ENCODE measurements at places on chromosomes 11 and 22.

DNA sequence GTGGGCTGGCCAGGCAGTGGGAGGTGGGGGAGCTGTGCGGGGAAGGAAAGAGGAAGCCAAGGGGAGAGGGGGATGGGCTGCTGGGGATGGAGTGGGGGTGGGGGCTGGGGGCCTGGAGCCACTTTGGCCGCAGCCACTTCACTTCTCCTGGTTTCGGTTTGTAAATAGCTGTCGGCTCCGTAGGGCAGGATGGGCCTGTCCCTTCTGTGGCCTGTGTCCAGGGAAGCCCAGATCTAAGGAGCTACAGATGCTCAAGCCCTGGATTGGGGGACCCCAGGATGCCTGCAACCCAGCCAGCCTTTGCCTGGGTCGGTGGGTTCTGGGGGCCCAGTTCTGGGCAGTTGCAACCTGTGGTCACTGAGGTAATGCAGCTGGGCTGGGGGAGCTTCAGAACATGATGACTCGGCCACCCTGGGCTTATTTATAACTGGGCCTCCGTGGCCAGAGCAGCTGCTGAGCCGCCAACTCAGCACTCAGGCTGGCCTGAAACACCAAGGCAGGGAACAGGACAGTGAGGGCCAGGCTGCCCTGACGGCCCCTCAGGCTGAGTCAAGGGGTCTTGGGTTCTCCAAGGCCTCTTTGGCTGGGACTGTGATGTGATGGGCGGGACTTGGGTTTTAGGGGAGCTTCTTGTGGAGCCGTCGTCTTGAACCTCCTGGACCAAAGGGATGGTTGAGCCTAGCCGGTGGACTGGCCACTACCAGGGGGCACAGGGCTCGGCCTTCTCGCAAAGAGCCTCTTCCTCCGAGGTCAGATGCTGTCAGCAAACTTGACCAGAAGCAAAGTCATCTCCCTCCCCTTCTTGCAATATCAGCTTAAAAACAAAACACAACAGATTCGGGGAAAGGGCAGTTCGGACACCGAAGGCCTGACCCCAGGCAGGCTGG is 15.0 kb upstream of the SLC39A13 start:
- DNase-seq: no peak

DNA sequence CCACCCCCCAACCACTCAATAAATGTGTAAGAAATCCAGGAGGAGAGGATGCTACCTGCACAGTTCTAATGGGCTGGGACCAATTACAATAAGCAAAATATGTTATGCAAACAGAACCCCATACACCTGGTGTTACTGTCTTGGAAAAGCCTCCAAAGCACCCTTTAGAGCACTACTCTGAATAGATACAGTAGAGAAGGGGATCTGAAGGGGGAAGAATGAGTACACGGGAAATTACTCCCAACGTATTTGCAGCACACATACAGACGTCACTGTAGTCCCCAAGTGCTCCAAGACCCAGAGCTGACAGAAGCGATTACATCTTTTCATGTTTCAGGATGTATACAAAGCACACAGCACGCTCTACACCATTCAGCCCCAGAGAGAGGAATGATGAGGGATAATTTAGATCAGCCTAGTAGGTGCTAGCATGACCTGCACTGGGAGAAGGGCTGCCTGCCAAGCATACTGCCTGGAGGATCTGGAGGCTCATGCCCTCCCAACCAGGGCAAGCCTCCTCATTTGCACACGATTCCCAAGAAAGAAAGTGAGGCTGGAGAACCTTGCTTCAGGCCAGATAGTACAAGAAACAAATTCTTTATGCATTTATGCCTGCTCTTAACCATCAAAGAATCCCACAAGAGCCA is 63.8 kb downstream of the AMBRA1 start:
- no peak for DNase-seq

GRCh38 chr22:41507330-41508063 is 36.8 kb downstream of the POLR3H start:
- DNase-seq: no peak

DNA sequence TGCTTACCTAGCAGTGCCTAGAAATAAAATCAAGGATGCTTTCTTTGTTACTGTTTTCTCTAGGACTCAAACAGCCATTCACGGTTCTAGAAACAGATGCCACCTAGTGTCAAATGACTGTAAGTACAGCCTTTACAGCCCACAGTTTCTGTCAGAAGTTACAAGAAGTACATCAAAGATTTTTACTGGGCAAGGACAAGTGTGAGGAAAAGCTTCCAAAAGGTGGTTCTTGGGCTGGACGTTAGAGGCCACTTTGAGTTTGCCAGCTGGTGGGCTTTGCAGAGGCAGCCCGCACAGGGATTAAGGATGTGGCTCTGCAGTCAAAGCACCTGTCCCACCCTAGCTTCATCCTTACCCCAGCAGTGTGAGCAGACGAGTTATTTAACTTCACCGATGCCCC is 6.9 kb downstream of the KMT5B start:
- DNase-seq: peak; percentile 40

- no peak for DNase-seq
These were observed 74.8 kb downstream of the BDNF start for GRCh38 chr11:27625347-27625912.

- DNase-seq: no peak
These were observed 59.7 kb downstream of the SPON1 start for GRCh38 chr11:14022251-14022650.

- no peak for DNase-seq
These were observed 933 bp downstream of the BRSK2 start for GRCh38 chr11:1390569-1391164.

DNA sequence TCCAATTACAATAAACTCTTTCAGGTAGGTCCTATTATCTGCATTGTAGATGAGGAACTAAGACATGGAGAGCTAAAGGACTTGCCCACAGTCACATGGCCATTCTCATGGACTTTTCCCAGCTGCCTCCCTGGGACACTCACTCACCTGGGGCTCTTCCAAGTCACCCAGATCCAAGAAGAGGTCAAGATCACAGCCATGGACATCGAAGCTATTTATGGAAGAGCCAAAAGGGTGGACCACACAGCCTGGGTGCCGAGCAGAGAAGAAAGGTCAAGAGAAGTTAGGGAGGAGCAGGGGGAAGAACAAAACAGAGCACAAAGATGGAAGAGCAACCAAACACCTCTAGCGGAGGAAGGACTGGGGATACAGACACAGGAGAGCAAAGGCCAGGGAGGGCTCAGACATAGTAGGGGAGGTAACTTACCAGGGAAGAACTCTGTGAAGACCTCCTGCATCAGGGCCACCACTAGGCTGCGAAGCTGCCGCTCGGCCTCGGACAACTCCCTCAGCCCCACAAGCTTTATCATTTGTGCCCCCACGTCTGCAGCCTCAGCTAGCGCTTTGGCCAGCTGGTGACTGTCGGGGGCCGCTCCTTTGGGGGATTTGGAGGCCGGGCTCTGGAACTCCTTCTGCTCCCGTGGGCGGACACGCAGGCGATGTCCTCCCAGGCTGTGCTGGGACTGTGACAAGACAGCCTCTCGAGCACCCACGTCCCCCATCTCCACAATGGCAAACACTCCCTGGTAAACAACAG is 7.4 kb upstream of the EEF1G start:
- DNase-seq: no peak

GRCh38 chr11:97948793-97949192 is 1072.0 kb upstream of the CNTN5 start:
- DNase-seq: no peak

DNA sequence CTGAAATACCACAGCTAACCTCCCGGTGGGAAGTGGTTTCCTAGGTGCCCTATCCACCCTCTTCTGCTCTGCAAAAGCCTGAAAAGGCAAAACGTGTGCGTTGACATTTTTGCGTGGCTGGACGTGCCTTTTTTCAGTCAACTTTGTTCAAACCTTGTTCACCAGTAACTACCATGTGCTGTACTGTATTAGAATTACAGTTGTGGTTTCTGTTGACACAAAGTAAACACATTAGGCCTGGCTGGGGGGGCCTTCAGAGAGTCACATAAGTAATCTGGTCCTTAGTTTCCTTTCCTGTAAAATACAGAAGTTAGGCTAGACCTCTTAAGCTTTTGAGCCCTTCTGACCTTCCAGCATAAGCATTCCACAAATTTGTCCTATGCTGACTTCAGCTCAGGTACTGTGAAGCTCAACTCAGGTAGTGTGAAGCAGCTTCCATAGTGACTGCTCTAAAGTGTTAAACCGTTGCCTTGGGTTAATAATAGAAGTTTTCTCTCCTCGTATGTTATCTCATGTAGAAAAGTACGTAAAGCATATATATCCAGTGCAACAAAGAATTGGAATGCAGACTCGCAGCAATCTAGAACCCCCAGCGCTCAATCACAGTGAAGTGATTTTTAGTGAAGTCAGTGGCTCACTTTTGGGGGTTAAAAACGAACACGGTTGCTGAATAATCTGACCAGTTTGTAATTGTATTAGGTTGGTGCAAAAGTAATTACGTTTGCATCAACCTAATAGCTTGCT is 1.8 kb downstream of the EWSR1 start:
- no peak for DNase-seq

DNA sequence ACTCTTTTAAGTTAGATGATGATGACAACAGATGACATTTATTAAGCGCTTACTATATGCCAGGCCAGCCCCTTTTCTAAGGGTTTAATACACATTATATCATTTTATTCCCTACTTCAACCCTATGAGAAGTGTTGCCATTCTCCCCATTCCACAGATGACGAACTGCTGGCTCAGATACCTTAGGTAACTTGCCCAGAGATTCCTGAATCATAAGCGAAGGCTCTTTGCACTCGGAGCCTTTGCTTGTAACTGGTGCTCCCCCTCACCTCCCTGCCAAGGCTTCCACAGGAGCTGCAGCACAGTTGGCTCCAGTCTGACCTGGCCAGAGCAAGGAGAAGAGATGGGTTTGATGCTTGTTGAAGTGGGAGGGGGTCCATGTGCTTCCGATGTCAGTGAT is 43.0 kb downstream of the DBX1 start:
- no peak for DNase-seq
